Osteoblast (primary cell): ENCODE measurements at places on chromosomes 12 and 14. TPM values are rescaled to one million over a fixed set of nuclear protein-coding genes. Genes with fewer than 3 reads are reported as not detected.

GRCh38 chr12:104495786-104496185 is 39.0 kb downstream of the CHST11 start:
- peak overlapping the region; percentile 95 for H3K27ac ChIP-seq
- no peaks in the 10 kb centered on the region for H3K27me3 ChIP-seq
- DNase-seq, result no peak
- no peak overlapping the region for H3K4me3 ChIP-seq
- peaks cover 43% of the 10 kb centered on the region for H3K4me1 ChIP-seq
- no peaks in the 10 kb centered on the region for H3K36me3 ChIP-seq

- no peaks in the 10 kb centered on the region for H3K4me1 ChIP-seq
- H3K36me3 ChIP-seq, result no peaks in the 10 kb centered on the region
- no peak overlapping the region for H3K27ac ChIP-seq
- no peak overlapping the region for H3K4me3 ChIP-seq
These were observed 39.1 kb downstream of the SLC8A3 start for GRCh38 chr14:70149596-70150165.

GRCh38 chr14:96676166-96676565 is 121.0 kb upstream of the VRK1 start:
- no peak overlapping the region for H3K4me3 ChIP-seq
- H3K27me3 ChIP-seq, result no peaks in the 10 kb centered on the region
- DNase-seq, result no peak
- no peak overlapping the region for H3K27ac ChIP-seq
- H3K36me3 ChIP-seq, result no peaks in the 10 kb centered on the region

Gene GARIN6
- not detected in 2 replicates for total RNA-seq

Gene SERPINA10
- not detected in 2 replicates for total RNA-seq

GRCh38 chr12:54428050-54429013 is 9.3 kb upstream of the ITGA5 start:
- H3K36me3 ChIP-seq, result no peaks in the 10 kb centered on the region
- peak; percentile 89 for DNase-seq
- peaks cover 68% of the 10 kb centered on the region for H3K4me1 ChIP-seq
- peak overlapping the region; percentile 46 for H3K4me3 ChIP-seq
- H3K27me3 ChIP-seq, result no peaks in the 10 kb centered on the region

DNA sequence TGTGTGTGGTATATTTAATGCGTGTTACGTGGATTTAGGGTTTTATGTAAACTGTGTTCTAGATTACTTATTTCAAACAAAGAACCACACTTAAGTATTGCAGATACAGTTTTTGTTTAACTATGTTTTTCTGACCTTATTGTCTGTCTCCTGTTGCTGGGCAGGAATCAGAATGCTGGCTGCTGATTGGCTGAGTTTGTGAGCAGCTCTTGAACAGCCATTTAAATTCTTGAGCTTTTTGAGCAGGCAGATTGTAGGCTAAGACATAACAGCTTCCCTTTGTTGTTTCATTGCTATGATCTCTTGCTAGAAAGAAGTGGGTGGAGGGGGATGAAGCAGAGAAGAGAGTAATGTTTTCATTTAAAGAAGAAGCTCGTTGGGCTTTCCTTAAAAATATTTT is 52.2 kb downstream of the ATF7IP start:
- H3K27ac ChIP-seq, result peak overlapping the region; percentile 46
- peak; percentile 32 for DNase-seq
- H3K36me3 ChIP-seq, result peaks cover 10% of the 10 kb centered on the region
- H3K27me3 ChIP-seq, result no peaks in the 10 kb centered on the region
- no peak overlapping the region for H3K4me3 ChIP-seq

Gene PIANP
- not detected in 2 replicates for total RNA-seq

- peaks cover 3% of the 10 kb centered on the region for H3K4me1 ChIP-seq
- no peaks in the 10 kb centered on the region for H3K27me3 ChIP-seq
- no peak for DNase-seq
- H3K4me3 ChIP-seq, result no peak overlapping the region
- no peak overlapping the region for H3K27ac ChIP-seq
- no peaks in the 10 kb centered on the region for H3K36me3 ChIP-seq
These were observed 16.1 kb downstream of the GRIP1 start for GRCh38 chr12:66662729-66663128.

GRCh38 chr12:37547611-37548010 is 769.0 kb upstream of the ALG10B start:
- no peaks in the 10 kb centered on the region for H3K27me3 ChIP-seq
- no peak overlapping the region for H3K27ac ChIP-seq
- no peak overlapping the region for H3K4me3 ChIP-seq
- no peaks in the 10 kb centered on the region for H3K36me3 ChIP-seq
- no peaks in the 10 kb centered on the region for H3K4me1 ChIP-seq

GRCh38 chr12:3086211-3086610 is 9.0 kb downstream of the TSPAN9 start:
- no peaks in the 10 kb centered on the region for H3K36me3 ChIP-seq
- DNase-seq, result peak; percentile 23
- H3K4me3 ChIP-seq, result no peak overlapping the region
- no peak overlapping the region for H3K27ac ChIP-seq

DNA sequence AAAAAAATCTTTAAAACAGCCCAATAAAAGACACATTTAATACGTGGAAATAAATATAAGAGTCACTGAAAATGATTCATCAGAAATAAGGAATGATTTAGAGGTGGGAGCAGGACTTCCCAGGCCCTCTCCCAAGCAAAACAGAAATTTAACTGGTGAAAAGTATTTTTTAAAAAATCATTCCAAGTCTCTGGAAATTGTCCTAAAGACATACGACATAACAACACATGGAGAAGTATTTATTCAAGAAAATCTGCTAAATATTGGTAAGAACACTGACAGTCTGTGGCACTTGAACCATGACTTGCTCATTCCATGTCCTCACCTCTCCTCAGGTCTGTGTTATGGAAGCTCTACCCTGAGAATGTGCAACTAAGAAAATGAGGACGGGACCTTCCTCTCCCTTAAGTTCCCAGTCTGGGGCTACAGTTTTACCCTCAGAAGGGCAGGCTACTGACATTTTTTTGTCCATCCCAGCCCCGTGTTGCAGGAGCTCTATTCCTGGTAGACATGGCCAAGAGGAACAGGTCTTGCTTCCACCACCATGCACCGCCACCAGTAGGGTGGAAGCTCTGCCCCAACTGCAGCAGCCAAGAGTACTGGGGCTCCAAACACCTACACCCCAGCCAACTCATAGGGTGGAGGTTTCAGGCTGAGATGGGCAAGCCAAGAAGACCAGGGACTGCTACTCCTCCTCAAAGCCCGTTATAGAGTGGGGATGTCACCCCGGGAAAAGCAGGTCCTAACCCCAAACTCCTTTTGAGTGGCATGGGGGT is 193.0 kb downstream of the CRADD start:
- H3K4me1 ChIP-seq, result peaks cover 18% of the 10 kb centered on the region
- H3K27ac ChIP-seq, result no peak overlapping the region
- no peaks in the 10 kb centered on the region for H3K27me3 ChIP-seq
- no peak for DNase-seq

DNA sequence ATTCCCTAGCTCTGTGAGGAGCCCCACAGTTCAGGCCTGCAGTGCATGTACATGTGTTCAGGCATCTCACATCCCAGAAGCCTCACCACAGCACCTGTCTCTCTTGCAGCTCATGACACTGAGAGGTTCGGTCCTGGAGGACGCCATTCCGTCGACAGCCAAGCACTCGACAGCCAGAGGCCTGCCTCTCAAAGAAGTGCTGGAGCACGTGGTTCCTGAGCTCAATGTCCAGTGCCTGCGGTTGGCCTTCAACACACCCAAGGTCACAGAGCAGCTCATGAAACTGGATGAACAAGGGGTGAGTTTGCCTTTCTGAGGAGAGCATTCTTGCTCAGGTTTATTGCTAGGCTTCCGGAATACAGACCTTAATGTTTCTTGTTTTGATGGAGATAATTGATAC is 308.3 kb upstream of the RGS6 start:
- no peak for DNase-seq
- no peak overlapping the region for H3K27ac ChIP-seq
- no peak overlapping the region for H3K4me3 ChIP-seq
- H3K36me3 ChIP-seq, result peaks cover 49% of the 10 kb centered on the region
- H3K27me3 ChIP-seq, result no peaks in the 10 kb centered on the region

DNA sequence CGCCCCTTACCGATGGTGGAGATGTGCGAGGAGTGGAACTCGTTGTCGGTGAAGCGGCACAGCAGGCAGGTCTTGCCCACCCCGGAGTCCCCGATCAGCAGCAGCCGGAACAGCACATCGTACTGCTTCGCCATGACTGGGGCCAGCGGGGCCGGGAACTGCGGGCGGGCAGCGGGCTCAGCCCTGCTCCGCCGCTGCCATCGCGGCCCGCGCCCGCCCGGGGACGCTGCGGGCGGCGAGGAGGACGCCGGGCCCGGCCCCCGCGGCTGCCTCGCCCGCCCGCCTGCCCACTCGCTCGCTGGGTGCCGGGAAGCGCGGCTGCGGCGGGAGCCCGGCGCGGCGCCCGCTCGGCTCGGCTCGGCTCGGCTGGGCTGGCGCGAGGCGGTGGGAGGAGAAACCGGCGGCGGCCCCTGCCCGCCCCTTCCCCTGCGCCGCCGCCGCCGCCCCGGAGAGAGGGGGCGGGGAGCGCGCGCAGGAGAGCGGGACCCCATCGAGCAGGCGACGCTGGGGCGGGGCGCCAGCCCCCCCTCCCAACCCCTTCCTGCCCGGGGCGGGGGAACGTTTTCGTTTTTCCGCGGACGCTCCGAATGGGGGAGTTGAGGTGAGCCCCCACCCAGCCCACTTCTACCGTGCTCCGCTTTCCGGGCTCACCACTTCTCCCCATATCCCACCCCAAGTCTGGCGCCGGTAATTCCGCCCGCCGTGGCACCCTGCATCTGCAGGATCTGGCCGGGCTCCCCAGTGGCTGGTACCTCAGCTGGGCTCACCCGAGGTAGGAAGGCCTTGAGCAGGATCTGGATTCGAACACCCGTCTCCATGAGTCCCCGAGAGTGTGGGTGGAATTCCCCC is at the start of gene RAB15:
RAB15 (minus strand) TSS at position 394 of the 849 bp plus-strand sequence; CDS start at position 134, 260 bp downstream.
- no peaks in the 10 kb centered on the region for H3K36me3 ChIP-seq
- peaks cover 5% of the 10 kb centered on the region for H3K4me1 ChIP-seq
- peaks cover 8% of the 10 kb centered on the region for H3K27me3 ChIP-seq
- DNase-seq, result peak; percentile 94

GRCh38 chr14:103762036-103762435 is 46.4 kb downstream of the ZFYVE21 start:
- no peaks in the 10 kb centered on the region for H3K4me1 ChIP-seq
- no peak for DNase-seq
- no peaks in the 10 kb centered on the region for H3K36me3 ChIP-seq
- no peak overlapping the region for H3K27ac ChIP-seq
- no peaks in the 10 kb centered on the region for H3K27me3 ChIP-seq
- H3K4me3 ChIP-seq, result no peak overlapping the region

Gene RNU6-7
- not detected in 2 replicates for total RNA-seq

- peak; percentile 29 for DNase-seq
- no peaks in the 10 kb centered on the region for H3K27me3 ChIP-seq
- H3K4me1 ChIP-seq, result peaks cover 9% of the 10 kb centered on the region
- no peaks in the 10 kb centered on the region for H3K36me3 ChIP-seq
These were observed 94.9 kb downstream of the NAV3 start for GRCh38 chr12:77925536-77926108.

GRCh38 chr12:18415227-18415626 is 153.9 kb downstream of the PIK3C2G start:
- no peaks in the 10 kb centered on the region for H3K36me3 ChIP-seq
- H3K27me3 ChIP-seq, result no peaks in the 10 kb centered on the region
- DNase-seq, result no peak
- no peak overlapping the region for H3K27ac ChIP-seq
- no peaks in the 10 kb centered on the region for H3K4me1 ChIP-seq
- H3K4me3 ChIP-seq, result no peak overlapping the region

DNA sequence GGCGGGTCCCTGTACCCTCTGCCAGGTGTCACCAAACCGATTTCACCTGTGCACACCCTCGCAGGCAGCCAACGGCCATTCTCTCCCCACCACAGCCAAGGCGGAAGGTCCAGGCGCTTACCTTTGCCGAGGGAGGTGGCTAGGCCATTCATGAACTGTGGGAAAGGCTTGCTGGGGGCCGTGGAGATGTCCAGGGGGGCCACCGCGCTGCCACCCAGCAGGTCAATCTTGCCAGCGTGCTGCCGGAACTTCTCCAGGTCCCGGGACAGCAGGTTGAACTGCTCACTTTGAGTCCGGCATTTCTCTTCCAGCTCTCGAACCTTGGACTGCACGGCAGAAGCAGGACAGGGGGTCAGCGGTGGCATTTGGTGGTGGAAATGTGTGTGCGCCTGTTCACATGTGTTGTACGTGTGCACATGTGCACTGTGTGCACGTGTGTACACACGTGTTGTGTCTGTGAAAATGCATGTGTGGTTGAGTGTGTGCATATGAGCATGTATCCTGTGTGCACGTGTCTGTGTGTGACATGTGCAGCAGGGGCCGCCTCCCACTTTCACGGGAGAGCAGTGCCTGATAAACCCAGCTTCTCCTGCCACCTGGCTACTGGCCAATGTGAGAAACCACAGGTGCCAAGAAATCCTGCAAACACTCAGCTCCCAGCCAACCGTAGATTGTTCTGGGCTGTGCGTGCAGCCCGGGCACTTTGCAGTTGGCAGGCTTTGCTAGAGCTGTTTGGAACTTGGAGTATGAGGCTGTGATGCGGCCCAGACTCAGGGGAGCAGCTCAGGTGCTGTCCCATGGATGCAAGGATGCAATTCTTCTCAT is 118.9 kb downstream of the PIWIL1 start:
- no peak overlapping the region for H3K27ac ChIP-seq
- H3K27me3 ChIP-seq, result no peaks in the 10 kb centered on the region
- H3K36me3 ChIP-seq, result no peaks in the 10 kb centered on the region
- H3K4me3 ChIP-seq, result no peak overlapping the region
- no peaks in the 10 kb centered on the region for H3K4me1 ChIP-seq

DNA sequence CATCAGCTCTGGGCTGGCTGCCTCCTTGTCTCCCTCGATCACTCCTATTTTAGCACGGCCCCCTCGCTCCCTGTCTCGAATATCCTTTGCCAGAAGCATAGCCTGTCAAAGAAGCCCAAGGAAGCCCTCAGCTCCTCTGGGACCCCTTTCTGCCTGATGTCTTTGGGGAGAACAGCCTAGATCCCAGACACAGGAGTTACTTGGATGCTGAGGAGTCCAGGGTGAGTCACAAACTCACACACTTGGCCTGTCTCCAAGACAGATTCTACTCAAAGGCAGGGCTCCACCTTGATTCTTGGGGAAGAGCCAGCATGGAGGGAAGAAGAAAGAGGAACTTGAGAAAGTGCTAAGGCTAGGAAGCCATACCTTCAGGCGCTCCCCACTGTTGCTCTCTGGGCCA is 8.1 kb downstream of the AVIL start:
- no peak overlapping the region for H3K27ac ChIP-seq
- no peaks in the 10 kb centered on the region for H3K27me3 ChIP-seq
- H3K4me1 ChIP-seq, result peaks cover 16% of the 10 kb centered on the region
- H3K36me3 ChIP-seq, result peaks cover 18% of the 10 kb centered on the region

Gene CFAP251
- 4.3 and 7.4 TPM in 2 replicates for total RNA-seq

GRCh38 chr12:57241402-57242310 is 9.3 kb downstream of the STAC3 start:
- peaks cover 37% of the 10 kb centered on the region for H3K27me3 ChIP-seq
- peaks cover 31% of the 10 kb centered on the region for H3K4me1 ChIP-seq
- no peak overlapping the region for H3K27ac ChIP-seq
- H3K4me3 ChIP-seq, result no peak overlapping the region
- no peaks in the 10 kb centered on the region for H3K36me3 ChIP-seq

DNA sequence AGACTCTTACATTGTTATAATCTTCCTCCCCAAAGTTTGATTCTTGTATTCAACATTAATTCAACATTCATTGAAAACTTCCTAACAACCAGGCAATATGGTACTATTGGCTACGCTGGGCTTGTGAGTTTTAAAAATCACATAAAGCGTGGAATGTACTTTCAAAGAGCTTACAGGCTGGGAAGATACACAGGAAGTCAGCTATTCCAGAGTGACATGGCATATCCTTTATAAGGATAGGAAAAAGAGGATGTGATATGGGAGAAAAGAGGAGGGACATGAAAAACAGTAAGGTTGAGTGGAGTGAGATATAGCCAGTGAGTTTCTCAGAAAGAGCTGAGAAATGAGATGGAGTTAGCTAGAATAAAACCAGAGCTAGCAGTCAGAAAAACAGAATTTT is 103.6 kb upstream of the ATF7IP start:
- H3K4me1 ChIP-seq, result peaks cover 32% of the 10 kb centered on the region
- no peaks in the 10 kb centered on the region for H3K36me3 ChIP-seq
- H3K27me3 ChIP-seq, result no peaks in the 10 kb centered on the region
- no peak overlapping the region for H3K4me3 ChIP-seq
